ENCODE measurements at places on chromosomes 16 and 17.

DNA sequence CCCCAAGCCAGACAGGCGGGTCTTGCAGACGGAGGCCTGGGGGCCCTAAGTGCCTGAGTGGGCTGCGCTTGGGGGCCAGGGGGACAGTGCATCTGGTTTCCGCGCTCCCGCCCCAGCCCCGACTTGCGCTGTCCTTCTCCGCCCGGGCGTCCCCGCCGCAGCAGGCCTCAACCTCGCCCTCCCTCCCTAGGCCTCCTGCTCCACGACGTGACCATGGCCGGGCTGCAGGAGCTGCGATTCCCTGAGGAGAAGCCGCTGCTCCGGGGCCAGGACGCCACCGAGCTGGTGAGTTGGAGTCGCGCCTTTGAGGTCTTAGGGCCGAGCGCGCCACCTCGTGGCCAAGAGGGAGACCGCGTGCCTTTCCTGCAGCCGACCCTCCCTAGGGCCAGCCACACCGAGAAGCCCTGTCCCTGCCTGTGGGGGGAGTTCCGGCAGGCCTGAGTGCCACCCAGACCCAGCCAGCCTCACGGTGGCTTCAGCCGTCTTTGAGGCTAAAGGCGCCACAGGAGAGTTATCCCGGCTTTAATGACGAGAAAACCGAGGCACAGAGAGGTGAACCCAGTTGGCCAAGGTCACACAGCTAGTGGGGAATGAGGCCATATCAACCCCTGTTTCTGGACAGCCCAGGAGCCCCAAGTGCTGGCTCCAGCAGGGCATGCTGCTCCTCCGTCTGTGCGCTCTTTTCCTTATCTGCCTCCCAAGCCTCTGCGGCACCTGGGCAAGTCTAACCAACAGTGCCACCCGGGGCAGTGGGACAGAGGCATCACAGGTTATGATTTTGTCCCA, 12.2 kb upstream of the NDRG4 start:
- DNase-seq: peak; percentile 55

GRCh38 chr16:85733155-85733838, 17.6 kb downstream of the C16orf74 start:
- DNase-seq: no peak

DNA sequence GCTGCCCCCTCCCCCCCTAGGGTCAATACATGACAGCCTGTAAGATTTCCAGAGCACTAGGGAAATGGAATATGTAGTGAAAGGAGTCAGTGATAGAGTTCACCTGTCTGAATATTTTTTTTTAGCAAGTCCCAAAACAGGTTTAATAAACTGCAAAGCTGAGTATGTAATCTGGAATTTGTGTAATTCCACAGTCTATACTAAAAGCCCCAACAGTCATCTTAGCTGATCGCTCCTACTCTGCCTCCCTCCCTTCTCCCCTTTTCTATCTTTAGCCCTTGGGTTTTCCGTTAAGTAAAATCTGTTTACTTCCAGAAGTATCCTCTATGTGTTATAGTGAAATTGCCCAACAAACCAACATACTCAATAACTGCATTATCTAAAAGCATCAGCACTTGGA, 3.5 kb downstream of the CDH13 start:
- DNase-seq: no peak

GRCh38 chr16:86261379-86261778, 248.9 kb upstream of the FOXF1 start:
- DNase-seq: no peak

DNA sequence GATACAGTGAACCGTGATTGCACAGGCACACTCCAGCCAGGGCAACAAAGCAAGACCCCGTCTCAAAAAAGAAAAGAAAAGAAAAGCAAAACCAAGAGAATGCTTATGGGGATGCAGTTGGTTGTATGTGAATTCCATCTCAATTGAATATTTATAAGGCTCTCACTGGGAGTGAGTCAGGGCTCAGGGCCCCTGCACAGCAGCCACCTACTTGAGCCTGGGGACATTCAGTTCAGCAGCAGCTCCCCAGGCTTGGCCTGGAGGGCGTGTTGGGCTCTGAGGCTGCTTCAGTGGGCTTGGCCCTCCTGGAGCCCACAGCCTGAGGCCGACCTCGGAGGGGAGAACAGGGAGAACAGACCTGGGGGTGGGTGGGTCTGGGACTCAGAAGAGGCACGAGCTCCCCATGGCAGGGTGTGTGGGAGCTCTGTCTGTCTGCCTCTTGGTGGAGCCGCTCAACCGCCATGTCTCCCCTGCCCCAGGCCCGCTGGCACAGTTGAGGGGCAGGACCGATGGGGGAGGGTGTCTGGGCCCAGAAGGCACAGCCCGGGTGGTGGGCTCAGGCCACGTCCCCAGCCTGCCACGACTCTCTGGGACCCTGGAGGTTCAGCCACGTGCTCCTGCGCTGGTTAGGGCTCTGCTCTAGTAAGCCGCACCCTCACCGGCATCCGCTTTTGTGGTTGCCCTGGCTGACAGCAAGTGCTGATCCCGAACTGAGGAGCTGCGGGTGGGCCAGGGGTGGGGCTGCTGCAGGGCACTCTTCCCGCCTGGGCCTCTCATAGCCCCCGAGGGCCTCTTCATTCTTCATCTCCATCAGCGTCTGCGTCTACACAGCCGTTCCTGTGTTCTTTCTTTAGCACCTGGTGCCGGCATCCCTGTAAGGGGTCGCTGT, 24.8 kb downstream of the ZFPM1 start:
- no peak for DNase-seq

GRCh38 chr16:31464348-31464769, 5.1 kb downstream of the ARMC5 start:
- no peak for DNase-seq

DNA sequence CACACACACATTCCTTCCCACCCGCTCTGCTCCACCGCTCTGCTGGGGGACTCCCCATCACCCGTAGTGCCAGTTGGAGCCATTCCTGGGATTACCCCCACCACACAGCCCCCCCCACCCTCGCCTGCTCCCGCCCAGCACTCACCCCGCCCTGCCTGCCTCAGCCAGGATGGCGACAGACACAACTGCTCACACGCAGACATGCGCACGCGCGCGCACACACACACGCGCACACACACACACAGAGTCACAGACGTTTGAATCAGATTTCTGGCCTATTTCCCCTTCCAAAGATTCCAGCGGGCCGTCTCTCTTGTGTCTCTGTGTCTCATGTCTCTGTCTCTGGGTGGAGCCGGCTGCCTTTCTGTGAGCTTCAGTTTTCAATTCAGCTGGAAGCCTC, 4.4 kb downstream of the CACNA1G start:
- no peak for DNase-seq

DNA sequence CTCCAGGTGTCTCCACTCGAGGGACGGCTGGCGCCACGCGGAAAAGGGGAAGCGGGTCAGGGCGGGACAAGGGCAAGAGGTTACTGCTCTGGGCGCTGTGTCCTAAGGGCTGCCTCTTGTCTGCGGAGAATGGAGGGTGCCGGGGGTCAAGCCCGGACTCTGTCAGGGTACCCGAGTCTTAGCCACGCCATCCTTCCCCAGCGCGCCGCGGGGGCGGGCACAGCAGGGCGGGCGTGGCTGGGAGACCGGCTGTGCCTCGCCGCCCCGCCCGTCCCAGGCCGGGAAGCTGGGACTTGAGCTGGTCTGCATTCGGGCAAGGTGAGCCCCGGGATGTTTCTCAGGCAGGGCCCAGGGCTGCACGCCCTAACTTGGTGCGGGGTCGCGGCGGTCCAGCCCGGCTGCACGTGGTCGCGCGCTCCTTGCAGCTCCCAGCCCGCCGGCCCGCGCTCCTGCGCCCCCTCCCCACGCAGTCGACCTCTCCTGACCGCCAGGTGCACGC, 6.2 kb upstream of the ACTG1 start:
- DNase-seq: no peak

DNA sequence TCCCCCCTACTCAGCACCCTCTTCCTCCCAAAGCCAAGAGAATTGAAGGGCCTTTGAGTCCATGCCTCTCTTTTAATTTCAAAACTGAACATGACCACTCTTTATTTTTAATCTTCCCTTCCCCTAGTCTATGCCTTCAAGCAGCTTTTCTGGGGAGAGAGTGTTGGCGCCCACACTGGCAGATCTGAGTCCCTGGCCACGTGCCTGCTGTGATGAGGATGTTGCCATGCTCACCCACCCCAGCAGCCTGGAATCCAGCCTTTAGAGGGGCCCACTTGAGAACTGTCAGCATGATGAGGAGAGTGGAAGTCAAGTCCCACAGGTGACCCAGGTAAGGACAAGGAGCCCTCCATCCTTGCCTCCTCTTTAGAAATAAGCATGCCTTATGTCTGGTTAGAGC, 20.3 kb upstream of the CACNG3 start:
- no peak for DNase-seq

DNA sequence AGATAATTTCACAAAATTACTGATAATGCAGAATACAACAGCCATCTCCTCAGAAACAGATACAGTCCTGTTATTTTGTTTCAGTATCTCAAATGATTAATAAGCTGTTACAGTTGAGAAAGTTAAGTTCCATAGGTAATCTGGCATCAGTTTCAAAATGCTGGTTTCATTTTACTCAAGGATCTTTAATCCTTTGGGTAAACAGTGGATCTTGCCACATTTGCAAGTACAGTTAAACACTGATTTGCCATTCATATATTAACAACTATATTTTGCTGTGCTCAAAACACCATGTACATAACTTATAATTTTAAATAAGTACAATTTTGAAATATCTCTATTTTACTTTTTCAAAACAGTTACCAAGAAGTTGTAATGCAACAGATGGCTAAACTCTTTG, 31.2 kb downstream of the RPGRIP1L start:
- DNase-seq: no peak

Measured in SHP77 treated with DMSO at 0.1 percent for 48 hours (cell line).